ENCODE measurements at places on chromosomes 12 and 14.

- DNase-seq, result peak; percentile 79
Observed at GRCh38 chr14:72904840-72905561, 11.1 kb upstream of the DPF3 start.

DNA sequence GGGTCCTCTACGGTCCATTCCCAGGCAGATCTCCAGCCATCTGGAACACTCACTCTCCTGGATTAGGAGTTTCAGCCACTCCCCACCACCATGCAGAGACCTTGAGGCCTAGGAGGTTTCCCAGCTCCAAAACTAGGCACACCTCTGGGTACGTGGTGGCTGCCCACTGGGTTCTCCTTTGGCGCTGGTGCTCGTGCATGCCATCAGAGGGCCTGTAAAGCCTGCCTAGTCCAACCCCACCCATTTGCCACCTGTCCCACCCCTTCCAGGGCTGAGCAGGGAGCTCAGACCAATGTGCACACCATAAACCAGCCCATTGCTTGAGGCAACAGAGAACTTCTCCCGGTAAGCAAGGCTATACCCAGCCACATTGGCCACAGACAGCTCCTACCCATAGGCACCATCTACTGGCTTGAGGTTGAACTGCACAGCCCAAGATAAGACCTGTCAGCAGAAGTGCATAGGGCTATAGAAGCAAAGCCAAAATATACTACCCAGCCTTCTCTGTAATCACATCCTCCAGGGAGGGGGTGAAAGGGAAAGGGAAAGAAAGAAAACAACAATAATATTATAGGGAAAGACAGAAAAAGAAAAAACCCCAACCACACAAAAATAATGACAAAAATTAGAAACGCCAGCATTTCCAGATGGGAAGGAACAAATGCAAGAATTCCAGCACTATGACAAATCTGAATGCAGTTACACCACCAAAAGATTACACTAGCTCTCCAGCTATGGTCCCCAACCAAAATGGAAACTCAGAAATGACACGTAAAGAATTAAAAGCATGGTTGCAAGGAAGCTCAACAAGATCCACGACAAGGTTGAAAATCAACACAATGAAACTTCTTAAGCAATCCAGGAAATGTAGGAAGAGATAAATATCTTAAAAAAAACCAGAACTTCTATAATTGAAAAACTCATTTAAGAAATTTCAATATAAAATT, 111.9 kb upstream of the CCDC175 start:
- DNase-seq, result peak; percentile 17

GRCh38 chr12:44847403-44847802, 28.7 kb downstream of the NELL2 start:
- DNase-seq, result no peak

DNA sequence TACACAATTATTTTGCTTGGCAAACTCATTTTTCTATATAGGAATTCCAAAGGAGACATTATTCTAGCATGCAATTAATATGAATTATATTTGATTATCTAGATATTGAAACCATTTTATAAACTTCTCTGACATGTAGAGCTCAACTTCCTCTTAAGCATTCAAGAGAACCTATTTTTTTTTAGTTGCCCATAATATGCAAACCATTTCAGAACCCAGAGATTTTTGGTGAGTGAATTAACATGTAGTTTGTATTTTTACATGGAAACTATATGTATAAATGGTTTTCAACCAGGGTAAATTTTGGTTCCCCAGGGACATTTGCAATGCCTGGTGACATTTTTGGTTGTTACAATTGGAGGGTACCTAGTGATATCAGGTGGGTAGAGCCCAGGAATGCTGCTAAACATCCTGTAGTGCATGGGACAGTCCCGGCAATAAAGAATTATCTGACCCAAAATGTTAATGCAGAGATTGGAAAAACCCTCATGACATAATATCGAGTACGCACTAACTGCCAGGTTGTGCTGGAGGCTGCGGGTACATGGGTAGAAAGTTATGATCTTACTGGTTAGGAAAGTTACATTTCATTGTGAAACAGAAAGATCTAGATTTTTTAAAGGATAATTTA, 338.9 kb upstream of the GARIN2 start:
- DNase-seq, result no peak

DNA sequence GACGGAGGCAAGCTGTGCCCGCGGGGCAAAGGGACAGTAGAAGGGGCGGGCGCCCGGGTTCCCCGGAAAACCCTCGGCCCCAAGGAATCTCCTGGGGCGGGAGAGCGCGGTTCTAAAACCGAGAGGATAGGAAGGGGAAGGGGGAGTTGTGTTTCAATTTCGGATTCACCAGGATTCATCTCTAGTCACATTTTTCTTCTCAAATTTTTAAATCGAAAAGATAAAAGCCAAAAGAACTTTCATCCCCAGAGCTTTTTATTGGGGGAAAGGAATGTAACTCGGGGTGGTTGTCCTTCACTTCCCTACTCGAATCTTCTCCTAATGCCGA, 1.4 kb downstream of the BMP4 start:
- no peak for DNase-seq

- no peak for DNase-seq
Observed at GRCh38 chr14:92768795-92769194, 20.4 kb upstream of the LGMN start.

- DNase-seq, result no peak
Observed at GRCh38 chr12:75974323-75975187, 57.0 kb downstream of the PHLDA1 start.

DNA sequence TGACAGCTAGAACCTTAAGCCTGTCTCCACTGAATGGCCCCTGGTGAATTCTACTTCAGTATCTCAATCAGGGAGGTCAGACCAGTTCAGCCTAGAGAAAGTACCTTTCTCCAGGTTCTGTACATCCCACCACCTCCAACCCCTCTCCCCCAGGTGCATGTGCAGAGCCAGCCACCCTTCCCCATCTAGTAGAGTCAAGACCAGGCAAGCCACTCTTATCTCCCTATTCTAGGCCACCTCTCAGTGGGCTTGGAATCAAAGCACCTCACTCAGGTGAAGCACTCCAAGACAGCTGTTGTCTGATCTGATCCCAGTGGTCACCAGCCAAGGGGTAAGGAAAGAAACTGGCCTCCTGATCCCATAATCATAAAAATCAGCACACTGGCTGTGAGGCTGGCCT, 340.9 kb downstream of the BCL11B start:
- DNase-seq, result no peak

GRCh38 chr12:47767216-47767724, 5.8 kb upstream of the SLC48A1 start:
- DNase-seq, result no peak

DNA sequence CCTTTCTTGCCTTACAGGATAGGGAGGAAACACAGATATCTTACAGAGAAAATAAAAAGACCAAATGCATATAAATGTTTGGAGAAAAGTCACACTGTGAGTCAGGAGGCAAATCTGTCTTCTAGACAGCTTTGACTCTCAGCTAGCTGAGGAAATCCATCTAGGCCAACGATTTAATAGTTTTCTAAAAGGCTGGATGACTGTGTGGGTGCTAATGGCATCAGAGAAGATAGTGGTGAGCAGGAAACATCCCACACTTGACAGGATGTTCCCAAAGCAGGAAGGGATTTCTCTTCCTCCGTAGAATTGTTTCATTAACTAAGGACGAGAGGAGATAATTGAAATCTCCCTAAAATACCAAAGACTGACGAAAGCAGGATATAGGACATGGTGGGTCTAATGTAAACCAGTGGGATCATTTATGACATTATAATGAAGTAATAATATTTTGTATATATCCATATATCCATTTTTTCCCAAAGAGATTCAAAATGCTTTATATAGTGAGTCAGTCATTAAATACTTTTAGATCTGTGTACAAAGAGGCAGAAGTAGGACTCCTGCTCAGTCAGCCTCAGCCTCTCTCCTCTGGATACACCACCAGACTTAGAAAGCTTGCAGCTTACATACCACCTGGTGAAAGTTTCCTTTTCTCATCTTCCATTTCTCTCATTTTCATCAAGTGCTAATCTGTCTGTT, 44.3 kb upstream of the PSMA6 start:
- DNase-seq, result no peak

- DNase-seq, result no peak
Observed at GRCh38 chr12:88328090-88328489, 186.0 kb downstream of the TMTC3 start.

GRCh38 chr12:25377469-25378177, 126.9 kb upstream of the KRAS start:
- peak; percentile 61 for DNase-seq

DNA sequence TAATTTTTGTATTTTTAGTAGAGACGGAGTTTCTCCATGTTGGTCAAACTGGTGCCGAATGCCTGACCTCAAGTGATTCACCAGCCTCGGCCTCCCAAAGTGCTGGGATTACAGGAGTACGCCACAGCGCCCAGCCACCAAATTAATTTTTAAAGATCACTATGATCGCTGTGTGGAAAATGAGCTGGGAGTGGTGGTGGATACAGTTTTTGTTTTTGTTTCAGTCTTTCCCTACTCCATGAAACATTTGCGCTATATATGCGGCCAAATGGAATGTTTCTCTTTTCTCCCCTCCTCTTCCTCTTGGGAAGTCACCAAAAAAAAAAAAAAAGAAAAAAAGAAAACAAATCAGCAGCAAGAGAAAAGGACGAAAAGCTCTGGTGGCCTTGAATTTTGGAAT, 20.8 kb upstream of the P2RX4 start:
- DNase-seq, result no peak

DNA sequence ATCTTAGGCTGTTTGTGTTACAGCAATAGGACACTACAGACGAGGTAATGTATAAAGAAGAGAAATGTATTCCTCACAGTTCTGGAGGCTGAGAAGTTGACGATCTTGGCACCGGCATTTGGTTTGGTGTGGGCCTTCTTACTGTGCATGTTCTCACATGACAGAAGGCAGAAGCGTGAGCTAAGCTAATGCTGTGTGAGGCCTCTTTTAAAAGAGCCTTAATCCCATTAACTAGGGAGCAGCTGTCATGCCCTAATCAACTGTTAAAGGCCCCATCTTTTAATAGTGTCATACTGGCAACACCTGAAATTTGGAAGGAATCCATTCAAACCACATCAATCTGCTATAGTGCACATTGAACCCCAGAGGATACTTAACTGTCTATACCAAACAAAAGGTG, 992.9 kb downstream of the GALC start:
- no peak for DNase-seq

GRCh38 chr12:67909681-67910080, 79.6 kb upstream of the IFNG-AS1 start:
- peak; percentile 35 for DNase-seq

DNA sequence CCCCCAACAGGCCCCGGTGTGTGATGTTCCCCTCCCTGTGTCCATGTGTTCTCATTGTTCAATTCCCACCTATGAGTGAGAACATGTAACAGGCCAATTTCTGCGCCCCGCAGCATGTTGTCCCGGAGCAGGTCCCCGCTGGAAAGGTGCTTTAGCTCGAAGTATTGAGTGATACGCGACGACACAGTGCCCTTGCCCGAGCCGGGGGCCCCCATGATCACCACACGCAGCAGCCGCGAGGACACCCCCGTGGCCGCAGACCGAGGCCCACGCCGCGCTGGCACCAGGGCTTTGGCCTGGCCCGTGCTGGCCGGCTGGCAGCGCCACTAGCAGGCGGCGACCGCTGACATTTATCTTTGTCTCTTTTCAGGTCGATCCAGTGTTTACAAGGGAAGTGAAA, 91.7 kb downstream of the GLT1D1 start:
- DNase-seq, result no peak

- no peak for DNase-seq
Observed at GRCh38 chr12:20210621-20211215, 157.6 kb upstream of the PDE3A start.

DNA sequence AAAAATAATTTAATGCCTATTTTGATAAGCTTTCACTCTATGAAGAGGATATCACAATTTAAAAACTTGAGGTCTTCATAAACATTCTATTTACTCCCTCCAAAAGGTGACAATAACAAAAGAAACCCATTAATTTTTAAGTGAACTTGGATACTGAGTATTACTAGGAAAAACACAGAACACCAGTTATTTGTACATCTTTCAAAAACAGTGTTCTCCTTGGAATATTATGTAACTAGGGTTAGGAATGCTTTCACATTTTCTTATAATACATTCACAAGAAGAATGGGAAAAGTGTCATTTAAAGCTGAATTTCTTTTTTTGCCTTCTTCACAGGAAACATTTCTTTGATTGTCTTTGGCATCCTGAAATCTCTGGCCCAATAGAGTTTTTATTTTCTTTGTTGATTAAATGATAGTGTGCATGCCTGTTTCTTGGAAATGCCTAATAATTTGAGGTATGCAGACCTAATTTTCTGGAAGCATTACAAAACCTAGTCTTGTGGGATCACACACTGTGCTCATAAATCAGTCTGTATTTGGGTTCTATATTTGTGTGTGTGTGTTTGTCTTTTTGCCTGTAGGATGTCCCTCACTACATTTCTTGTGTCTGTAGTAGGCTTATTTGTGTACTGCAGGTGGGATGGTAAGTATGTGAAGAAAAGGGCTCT, 76.5 kb downstream of the WNK1 start:
- DNase-seq, result no peak

- DNase-seq, result no peak
Observed at GRCh38 chr14:28779456-28779855, 12.9 kb downstream of the FOXG1 start.
